Activated T-helper 2 cell treated with anti-CD3 and anti-CD28 coated beads, Interferon-gamma antibody, Interleukin-2, Interleukin-4, amounts not matched to agents 10 μg/mL and 5 μg/mL and 100 μg/mL, durations not matched to agents 14 hours and 24 hours and 36 hours (primary cell): ENCODE measurements at places on chromosomes 16 and 17.

DNA sequence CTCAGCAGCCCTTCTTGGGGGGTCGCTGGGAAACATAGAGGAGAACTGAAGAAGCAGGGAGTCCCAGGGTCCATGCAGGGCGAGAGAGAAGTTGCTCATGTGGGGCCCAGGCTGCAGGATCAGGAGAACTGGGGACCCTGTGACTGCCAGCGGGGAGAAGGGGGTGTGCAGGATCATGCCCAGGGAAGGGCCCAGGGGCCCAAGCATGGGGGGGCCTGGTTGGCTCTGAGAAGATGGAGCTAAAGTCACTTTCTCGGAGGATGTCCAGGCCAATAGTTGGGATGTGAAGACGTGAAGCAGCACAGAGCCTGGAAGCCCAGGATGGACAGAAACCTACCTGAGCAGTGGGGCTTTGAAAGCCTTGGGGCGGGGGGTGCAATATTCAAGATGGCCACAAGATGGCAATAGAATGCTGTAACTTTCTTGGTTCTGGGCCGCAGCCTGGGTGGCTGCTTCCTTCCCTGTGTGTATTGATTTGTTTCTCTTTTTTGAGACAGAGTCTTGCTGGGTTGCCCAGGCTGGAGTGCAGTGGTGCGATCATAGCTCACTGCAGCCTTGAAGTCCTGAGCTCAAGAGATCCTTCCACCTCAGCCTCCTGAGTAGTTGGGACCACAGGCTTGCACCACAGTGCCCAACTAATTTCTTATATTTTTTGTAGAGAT, 3.4 kb downstream of the STH start:
- DNase-seq = peak; percentile 55

GRCh38 chr17:57662041-57662440, 83.1 kb downstream of the CCDC182 start:
- DNase-seq = no peak

DNA sequence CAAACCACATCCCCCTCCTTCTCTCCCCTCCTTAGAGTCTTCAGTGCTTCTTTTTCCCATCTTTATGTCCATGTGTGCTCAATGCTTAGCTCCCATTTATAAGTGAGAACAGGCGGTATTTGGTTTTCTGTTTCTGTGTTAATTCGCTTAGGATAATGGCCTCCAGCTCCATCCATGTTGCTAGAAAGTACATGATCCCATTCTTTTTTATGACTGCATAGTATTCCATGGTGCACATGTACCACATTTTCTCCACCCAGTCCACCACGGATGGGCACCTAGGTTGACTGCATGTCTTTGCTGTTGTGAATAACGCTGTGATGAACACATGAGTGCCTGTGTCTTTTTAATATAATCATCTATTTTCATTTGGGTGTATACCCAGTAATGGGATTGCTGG, 44.3 kb downstream of the SLC39A11 start:
- DNase-seq = no peak

DNA sequence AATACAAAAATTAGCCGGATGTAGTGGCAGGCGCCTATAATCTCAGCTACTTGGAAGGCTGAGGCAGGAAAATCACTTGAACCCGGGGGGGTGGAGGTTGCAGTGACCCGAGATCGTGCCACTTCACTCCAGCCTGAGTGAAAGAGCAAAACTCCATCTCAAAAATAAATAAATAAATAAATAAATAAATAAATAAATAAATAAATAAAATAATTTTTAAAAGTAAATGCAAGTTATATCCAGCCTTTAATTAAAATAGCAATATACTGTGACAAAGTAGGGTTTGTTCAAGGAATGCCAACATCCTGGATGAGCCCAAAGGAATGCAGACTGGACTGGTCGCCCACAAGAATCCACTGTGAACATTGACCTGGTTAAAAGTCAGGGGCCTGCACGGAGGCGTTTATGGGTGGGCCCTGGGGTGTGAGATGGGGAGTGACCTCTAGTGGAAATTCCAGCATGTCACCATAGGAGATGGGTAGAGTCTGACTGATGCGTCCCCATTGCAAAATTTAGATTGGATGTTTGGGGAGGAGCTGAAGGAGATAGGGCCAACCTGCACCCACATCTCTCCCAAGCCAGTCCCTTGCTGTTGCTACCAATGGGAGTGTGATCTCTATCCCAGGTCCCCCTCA, 9.7 kb upstream of the PIK3R5 start:
- no peak for DNase-seq

DNA sequence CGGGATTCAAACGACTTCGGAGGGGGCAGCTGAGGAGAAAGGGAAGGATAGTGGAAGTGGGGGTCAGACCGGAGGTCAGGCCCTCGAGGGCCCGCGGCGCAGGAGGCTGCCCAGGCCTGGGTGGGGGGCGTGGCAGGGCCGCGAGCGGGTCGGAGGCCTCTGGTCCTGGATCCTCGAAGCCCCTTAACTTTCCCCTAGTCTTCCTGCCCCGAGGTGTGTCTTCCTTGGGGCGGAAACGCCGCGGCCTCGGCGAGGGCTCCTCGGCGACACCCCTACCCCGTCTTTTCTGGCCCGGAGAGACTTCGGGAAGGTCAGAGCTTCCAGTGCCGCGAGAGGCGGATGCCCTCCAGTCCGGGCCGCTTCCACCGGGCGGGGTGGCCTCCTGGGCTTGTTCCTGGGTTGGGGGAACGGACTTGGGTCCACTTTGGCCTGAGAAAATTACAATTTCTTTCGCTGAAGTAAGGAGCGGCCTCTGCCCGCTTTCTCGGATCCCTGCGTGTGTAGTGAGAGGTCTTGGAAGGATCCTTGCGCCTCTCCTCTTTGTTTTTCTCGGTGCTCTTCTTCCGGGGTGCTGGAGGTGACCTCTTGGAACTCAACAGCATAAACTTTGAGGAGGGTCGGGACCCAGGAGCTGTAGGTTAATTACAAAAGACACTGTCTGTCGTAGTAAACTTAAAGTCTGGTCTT, 491 bp downstream of the IST1 start:
- no peak for DNase-seq

GRCh38 chr16:69351309-69352027, at the start of gene TMED6:
TSS of gene TMED6 (minus strand) at chr16:69351786. CDS start at chr16:69351753, 33 bp downstream.
- no peak for DNase-seq

- DNase-seq = no peak
These were observed 9.6 kb upstream of the UQCRC2 start for GRCh38 chr16:21943571-21943970.

DNA sequence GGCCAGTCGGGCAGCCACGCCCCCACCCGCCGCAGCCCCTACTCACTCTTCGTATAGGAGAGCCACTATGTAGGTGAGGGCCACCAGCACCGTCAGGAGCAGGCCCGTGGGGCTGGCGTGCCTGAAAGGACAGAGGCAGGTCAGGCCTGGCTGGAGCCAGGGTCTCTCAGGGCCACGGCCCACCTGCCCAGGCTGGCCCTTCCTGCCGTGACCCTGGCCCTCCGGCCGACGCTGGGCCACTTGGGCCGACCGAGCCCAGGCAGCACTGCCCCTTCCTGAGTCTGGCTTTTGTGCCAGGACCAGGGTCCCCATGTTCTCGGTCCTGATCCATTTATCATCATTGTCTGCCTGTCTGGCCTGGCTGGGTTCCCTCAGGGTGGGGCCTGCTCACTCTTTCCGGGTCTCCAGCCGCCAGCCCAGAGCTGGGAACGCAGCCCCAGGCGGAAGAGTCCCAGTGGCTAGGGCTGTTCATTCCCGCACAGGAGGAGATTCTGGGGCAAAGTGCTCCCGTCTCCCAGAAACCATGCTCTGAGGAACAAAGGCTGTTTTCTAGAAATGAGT, 10.1 kb upstream of the RASD1 start:
- DNase-seq = no peak

DNA sequence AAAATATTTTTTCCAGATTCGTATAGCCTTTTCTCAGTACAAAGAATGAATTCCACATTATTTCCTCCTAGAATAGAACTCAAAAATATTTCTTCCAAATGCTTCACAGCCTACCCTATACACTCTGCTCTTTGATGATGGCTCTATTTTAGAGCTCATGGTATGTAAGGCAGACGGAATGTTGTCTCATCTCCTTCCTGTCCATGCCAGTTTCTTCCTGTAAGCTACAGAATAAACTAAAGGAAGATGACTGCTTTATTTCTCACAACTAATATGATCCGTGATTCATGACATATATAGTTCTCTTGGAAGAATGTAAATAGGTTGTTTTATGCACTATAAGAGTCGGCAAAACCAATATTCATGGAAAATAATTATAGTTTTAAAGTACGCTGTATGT, 723.1 kb downstream of the CDH11 start:
- DNase-seq = no peak

DNA sequence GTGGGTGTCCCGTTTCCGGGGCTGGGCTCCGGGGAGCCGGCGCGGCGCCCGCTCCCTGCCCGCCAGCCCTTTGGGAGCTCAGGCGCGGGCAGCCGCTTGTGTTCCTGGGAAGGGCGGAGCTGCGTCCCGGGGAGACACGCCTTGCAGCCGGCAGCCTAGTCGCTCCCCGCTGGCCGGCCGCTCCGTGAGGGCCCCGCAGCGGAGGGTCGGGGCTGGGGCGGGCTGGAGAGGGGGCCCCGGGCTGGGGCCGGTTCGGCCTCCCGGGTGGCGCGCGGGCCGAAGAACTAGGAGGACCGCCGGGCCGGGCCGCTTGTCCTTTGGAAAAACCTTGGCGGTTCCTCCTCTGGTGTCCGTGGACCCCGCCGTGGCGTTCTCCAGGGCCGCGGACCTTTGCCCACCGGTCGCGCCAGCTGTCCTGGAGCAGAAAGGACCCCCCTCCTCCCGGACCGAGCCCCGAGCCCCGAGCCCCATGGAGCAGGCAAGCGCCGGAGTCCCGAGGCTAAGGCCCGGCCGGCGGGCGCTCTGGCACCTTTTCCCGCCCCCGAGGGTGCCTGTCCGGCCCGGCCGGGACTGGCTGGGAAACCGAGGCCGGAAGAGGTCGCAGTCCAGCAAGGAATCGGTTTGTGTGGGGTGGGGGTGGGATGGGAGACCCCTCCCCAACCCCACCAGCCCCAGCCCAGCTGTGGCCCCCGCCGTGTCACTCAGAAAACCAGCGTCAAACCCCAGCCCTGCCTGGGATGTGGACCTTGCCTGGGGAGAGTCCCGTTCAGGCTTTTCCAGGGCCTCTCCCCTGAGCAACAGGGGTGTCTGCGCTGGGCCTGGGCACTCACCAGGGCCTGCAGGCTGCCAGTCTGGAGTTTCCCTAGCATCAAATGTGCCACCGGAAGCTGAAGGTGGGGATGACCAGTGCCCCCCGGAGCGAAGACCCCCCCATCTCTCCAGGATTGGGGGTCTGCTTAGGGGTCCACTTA, 6.8 kb upstream of the TBC1D3B start:
- DNase-seq = no peak

GRCh38 chr16:85316321-85316919, 204.1 kb upstream of the CIBAR2 start:
- no peak for DNase-seq
